ENCODE measurements at places on chromosomes 16 and 17.

- DNase-seq, result no peak
Measured at GRCh38 chr17:42617956-42618431, 8.5 kb downstream of the TUBG1 start.

DNA sequence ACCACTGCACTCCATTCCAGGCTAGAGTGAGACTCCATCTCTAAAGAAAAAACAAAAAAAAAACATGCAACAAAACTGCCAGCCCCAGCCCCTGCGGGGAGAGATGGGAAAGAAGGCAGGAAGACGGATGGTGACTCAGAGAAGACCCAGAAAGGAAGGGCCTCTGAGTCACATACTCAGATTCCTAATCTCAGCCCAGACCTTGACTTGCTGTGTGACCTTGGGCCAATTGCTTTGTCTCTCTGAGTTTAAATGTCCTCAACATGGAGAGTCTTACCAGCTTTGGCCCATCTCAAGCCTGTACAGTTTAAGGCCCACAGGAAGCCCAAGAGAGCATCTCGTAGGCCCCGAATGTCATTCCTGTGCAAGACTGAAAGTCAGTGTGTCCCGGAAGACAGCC is 86.5 kb upstream of the LHX1 start:
- no peak for DNase-seq

GRCh38 chr17:79778504-79779083 is 646 bp downstream of the CBX2 start:
- no peak for DNase-seq

GRCh38 chr17:69916761-69917160 is 158.3 kb upstream of the KCNJ16 start:
- DNase-seq, result no peak

- DNase-seq, result no peak
Measured at GRCh38 chr17:79752175-79752574, 21.4 kb downstream of the ENPP7 start.

DNA sequence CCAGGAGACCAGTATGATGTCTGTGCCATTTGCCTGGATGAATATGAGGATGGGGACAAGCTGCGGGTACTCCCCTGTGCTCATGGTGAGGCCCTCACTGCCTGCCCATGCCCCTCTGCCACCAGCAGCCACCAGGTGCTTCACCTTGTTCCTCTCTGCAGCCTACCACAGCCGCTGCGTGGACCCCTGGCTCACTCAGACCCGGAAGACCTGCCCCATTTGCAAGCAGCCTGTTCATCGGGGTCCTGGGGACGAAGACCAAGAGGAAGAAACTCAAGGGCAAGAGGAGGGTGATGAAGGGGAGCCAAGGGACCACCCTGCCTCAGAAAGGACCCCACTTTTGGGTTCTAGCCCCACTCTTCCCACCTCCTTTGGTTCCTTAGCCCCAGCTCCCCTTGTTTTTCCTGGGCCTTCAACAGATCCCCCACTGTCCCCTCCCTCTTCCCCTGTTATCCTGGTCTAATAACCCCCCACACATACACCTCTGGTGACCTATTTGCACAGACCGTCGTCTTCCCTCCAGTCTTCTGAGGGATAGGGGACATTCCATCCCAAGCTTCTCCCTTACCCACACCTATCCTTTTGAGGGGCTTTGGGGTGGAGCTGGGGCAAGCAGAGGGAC is 3.7 kb downstream of the PFN1 start:
- no peak for DNase-seq

DNA sequence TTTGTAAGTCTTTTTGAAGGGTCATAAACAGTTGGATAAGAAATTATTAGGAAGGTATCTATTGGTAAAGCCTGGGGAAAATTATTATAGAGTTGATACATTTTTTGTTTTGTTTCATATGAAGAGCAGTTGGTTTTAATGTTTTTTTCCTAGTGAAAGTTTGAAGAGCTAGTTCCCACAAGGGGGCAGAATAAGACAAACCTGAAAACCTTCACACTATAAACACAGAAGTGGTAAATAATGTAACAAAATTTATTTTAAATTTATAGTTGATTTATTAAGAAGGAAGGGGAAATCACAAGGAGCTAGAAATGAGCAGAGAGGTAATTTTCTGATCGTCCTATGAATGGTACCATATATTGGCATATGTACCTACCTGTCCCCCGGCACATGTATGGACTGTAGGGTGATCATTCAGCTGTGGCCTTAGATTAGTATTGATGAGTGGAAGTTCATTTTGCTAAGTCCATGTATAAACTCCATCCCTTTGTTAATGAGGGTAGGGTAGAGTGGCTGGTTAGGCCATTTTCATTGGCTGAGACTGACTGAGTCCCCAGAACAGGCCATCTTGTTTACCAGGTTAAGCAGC is 116.3 kb downstream of the TANC2 start:
- no peak for DNase-seq

DNA sequence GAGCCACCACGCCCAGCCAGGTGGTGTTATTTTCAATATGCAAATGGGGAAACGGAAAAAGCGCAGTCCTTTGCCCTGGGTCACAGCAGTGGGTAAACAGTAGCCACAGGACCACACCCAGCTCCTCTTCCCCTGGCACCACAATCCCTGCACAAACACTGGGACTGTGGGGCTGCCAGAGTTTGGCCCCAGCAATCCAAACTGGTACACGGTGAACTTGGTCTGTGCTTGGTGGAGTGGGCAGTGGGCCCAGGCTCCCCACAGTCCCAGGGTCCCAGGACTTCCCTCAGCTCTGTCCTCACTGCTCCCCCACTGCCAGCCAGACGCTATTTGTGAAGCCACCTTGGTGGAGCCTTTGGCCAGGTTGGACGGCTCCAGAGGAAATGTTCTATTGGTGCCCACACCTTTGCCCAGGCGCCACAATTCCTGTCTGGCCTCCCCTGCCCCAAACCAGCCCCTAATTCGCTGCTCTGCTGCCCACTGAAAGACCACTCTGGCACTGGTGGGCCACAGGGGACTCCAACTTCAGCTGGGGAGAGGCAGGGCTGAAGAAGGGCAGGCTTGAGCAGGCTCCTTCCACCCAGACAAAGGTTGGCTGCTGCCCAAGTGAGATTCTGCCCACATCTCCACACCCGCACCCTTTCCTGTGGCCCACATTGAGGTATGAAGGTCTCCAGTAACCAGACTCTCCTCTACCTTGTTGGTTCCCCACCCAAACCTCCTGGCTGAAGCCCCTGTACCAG is 2.1 kb downstream of the CHAD start:
- DNase-seq, result no peak

- no peak for DNase-seq
Measured at GRCh38 chr16:68790130-68790761, 53.1 kb upstream of the TANGO6 start.

DNA sequence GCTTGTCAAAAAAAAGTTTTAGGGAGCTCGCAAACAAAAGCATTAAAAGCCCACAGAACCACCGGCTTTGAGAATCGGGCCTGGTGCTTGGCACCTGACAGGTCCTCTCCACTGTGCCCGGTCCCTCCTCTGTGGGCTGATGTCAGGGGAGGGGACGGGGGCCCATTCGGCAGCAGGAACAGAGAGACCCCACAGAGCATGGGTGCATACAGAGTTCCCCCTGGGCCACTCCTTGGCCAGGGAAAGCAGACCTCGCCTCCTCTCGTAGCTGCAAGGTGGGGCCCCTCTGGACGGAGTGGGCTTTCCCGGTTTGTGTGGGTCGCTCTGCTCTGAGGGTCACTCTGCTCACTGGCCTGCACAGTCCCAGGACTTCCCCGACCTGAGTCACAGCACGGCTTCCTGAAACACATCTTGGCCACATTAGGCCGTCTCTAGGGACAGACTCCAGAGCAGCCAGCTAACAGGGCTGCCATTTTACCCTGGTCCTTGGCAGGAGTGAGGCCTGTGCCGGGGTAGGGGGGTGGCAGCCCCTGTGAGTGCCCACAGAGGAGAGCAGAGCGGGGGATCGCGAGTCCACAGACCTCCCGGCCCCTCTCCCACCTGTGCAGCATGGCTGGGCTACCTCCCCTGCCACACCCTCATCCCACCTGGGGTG is 11.1 kb downstream of the CBFA2T3 start:
- DNase-seq, result no peak

GRCh38 chr17:41529491-41529915 is 1.4 kb upstream of the KRT19 start:
- no peak for DNase-seq

DNA sequence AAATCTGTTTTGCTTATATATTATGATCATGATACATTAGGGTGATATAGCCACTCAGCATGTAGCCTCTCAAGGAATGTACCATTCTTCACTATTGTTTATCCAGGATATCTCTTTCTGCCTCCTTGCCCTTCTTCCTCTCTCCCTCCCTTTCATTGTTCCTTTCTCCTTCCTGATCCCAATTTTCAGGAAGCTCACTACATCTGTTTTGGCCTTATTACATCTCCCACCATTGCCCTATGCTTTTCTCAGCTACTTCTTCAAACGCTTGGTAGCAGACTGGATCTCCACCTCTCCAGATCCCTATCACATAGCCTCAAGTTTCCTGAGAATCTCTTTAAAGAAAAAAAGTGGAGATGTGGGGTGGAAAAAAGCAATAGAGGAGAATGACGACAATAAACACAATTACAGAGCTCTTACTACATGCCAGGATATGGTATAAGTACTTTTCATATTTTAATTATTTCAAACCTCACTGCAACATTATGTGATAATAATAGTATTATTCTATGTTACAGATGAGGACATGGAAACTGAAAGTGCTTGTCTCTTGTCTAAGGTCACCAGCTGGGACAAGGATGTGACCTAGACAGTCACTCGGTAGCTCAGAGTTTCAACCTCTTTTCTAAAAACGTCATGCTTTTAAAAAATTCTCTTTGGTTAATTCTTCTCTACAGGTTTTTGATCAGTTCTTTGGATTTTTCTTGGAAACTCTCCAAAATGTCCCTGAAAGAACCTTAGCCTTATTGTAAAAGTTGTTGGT is 959.1 kb downstream of the CDH11 start:
- DNase-seq, result no peak

DNA sequence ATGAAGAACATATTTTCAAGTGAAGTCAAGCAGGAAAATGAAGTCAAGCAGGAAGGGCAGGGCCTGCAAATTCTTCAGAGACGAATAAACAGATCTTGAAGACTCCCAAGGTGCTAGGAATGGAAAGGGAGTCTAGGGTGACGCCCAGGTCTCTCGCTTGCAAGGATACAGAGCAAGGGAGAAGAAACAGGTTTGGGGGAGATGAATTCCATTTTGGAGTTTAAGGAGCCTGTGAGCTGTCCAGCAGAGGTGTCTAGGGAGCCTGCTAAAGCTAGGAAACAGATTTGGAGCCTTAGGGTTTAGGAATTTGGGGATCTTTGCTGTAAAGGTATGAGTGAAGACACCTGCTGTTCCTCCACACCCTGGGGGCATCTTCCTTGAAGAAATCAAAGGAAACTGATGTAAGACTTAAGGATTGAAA is 2.0 kb upstream of the UNKL start:
- no peak for DNase-seq
